ENCODE measurements at places on chromosomes 2 and 18.

GRCh38 chr2:10036095-10036884, 7.1 kb upstream of the KLF11 start:
- peak; percentile 31 for DNase-seq

DNA sequence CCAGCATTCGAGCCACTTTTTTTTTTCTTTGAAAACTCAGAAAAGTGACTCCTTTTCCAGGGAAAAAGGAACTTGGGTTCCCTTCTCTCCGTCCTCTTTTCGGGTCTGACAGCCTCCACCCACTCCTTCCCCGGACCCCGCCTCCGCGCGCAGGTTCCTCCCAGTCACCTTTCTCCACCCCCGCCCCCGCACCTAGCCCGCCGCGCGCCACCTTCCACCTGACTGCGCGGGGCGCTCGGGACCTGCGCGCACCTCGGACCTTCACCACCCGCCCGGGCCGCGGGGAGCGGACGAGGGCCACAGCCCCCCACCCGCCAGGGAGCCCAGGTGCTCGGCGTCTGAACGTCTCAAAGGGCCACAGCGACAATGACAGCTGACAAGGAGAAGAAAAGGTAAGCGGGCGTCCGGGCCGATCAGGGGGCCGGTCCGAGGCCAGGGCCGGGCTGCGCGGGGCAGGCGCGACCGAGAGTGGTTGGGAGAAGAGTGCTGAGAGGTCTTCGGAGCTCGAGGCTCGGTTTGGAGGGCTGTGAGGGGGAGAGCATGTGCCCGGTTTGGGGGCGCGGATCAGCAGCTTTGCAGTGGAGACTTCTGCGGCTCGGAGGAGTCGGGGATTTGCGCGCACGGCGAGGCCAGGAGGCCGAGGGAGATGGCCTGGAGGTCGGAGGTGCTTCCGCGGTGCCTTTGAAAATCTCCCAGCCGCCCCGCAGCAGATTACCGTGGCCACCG, 502 bp downstream of the EPAS1 start:
- no peak for DNase-seq

- DNase-seq = no peak
Measured at GRCh38 chr2:32095671-32096070, 32.3 kb downstream of the SPAST start.

DNA sequence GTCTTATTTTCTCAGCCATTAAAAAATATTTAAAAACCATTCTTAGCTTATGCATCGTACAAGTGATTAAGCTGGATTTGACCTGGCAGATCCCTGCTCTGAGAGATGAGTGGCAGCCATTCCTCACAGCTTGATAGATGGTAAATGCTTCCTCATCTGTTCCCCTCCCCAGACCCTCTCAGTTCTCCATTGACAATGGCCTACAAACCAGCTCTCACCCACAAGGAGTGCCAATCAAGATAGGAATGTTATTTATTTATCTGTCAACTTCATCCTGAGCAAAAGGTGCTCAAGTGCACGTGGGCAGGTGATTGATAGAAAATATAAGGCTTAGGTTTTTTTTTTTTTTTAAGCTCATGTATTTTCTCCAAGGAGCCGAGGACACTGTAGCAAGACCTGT, 98.7 kb upstream of the FAM136A start:
- DNase-seq = no peak

DNA sequence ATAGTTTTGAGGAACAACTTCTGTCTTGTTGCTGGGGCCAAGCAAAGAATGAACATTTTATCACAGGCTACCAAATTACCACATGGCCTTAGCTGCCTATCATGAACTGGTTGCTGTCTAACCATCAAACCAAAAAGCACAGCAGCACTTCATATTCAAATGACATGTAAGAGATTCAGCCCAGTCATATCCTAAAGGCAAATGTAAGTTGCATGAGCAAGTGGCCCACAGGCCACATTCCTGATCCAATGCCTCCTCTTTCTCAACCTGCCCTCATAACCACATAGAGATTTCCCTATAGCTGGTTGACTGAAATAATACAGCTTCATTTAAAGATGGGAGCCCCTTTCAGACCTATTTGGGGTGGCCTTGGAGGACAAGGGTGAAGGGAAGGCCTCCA, 572.3 kb downstream of the IRS1 start:
- DNase-seq = no peak

DNA sequence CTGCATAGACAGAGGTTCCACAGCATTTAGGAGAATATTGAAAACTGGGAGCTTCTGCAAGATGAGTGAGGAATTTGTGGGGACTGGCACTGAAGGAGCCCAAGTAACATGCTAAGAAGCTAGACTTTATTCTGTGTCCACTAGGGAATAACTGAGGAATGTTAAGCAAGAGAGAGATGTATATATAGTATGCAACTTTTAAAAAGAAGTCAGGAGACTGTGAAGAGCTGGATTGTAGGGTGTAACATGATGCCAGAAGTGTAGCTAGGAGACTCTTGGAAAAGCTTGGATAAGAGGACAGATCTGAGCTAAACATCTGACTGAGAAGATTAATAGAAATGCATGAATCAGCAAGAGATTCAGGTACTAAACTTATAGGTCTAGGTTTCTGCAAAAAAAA, 270.6 kb upstream of the MMADHC start:
- peak; percentile 26 for DNase-seq

- no peak for DNase-seq
Measured at GRCh38 chr2:30139131-30139870, 7.5 kb upstream of the YPEL5 start.

GRCh38 chr2:237866101-237866621, 6.7 kb downstream of the RAMP1 start:
- no peak for DNase-seq

DNA sequence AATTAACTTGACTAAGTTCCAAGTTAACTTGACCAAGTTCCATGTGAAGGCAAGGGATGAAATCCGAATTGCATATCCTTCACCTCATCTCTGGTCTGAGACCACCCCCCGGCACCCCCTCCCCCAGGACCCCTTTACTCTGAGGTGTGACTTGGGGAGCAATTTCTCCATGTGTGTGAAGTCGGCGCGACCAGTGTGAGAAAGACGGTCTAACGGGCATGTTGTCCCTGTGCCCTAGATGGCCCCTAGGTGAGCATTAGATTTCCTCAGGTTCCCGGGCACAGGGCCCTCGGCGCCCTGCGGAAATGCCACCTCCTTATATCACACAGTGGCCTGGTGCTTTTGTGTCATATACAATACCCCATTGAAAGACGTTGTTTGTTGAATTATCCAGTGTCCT, 137.1 kb downstream of the CTIF start:
- DNase-seq = no peak

DNA sequence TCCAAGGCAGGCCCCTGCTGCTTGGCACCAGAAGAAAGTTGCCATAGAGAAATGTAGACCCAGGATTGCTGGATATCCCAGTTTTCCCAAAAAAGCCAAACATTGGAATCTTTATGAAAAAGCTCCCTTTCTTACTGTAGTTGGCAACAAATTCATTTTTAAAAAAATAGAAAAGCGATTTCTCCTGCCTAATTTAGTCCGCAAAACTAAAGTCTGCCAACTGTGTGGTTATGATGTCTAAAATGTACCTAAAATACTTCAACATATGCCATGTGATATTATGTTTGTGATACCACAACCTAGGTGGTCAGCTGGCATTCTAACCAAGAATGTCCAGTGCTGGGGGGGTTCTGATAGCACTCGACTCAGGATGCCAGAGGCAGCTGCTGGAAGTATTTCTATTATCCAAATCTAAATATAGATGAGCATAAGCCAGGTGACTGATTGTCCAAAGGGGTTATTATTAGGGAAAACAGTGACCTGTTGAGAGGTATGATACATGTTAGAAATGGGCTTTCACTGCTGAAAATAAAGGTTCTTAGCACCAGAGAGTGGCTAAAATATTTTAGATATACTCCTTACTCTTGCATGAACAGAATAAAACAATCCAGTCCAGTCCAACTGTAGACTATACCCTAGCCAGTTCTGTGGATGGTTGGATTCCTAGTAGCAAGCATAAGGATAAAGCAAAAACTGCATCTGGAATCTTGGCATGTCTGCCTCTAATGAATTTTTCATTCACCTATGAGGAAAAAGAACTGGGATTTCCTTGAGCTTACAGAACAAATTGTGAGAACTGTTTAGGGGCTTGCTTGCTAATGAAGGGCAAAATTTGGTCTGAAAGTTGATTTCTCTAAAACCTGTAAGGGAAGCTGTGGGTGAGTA, 101.7 kb downstream of the STK39 start:
- DNase-seq = no peak

- DNase-seq = no peak
Measured at GRCh38 chr2:41963661-41964525, 83.9 kb upstream of the PKDCC start.

GRCh38 chr2:47031909-47032668, 116.5 kb upstream of the MCFD2 start:
- no peak for DNase-seq

DNA sequence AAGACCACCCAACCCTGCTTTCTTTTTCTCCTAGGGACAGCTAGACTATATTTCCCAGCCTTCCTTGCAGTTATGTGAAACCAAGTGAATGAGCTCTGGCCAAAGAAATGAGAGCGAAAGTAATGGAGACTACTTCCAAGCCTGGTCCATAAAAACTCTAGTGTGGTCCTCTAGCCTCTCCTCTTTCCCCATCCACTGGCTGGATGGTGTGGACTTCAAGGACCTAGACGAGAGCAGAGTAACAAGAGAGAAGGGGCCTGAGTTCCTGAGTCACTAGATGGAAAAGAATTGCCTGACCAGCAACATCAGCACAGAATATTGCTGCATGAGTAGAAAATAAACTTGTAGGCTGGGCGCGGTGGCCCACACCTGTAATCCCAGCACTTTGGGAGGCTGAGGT, 2.9 kb upstream of the TMSB10 start:
- DNase-seq = no peak

DNA sequence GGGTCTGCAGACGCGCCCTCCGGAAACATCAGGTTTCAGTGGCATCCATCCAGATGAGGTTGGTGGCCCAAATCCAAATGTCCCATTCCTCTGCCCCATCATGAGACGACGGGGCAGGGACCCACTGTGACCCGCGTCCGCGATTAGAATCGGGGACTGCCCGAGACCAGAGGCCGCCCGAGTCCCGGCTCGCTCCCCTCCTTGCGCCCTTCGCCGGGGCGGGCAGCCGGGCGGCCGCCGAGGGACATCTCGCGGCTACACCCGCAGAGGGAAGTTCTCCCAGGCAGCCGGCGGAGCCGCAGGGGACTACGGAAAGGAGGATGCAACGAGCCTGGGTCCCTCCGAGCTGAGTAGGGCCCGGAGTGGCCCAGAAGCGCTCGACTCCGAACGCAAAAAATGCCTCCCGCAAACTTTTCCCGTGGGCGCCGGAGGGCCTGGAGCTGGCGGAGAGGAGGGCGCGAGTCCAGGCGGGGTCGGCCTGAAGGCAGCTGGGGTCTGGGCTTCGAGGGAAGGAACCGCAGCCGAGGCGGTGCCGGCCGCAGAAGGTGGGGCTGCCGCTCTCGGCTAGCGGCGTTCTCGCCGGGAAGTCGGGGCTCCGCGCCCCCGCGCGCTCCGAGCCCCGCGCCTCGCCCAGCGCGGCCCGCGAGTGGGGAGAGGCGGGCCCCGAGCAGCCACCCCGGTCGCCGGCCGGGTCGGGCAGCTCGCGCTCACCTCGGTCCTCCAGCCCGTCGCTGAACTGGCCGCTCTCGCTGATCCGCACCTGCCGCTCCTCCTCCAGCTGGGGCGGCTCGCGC, 580 bp downstream of the TMEM163 start:
- no peak for DNase-seq

DNA sequence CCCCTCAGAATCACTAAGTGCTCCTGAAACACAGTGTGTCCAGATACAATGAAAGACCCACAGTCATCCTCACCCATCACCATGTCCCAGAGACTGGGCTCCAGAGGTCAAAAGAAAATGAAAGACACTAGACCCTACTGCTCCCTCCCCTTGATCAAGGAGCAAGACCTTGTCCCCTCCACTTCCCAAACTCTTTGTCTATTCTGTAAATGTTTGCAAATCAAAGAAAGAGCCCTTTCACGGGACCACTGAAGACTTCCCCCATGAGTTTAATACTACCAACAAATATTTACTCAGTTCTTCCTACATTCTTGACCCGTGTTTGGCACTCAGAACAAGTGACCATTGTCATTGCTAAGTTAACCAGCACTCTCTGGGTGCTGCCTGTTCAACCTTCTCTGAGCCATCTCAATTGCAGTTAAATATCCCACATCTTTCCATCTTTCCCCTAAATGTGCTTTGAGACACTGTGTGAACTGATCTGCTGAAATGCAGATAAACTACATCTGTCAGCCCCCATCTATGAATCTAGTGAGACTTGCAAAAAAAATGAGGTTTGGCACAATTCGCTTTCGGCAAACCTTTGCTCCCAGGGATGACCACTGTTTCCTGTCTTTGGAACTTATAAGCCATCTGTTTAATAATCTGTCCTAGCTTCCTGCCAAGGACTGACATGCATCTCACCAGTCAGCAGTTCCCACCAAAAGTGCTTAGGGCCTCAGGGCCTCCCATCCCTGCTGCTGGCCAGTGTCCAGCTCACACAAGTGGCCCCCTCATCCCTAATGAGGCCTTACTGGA, 170.3 kb downstream of the GFPT1 start:
- DNase-seq = no peak

DNA sequence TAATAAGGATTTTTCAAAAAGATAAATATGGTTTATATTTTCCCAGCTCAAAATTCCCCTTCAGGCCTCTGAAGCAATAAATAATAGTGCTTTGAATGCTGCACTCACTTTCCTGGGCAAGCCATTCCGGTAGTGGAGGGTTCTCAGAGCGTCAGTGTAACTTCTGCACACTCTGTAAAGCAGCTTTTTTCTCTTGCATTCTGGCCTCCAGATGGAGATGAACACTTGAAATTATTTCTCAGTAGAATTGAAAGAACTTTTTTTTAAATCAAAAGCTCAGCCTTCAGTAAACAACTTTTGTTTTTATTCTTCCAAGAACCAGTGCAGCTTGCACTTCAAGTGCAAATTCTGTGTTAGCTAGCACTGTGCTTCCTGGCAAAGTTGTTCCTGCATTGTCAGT, 281.1 kb upstream of the RAB12 start:
- no peak for DNase-seq

- no peak for DNase-seq
Measured at GRCh38 chr2:152413228-152414030, 78.5 kb downstream of the FMNL2 start.

GRCh38 chr2:55636831-55637230, 19.4 kb upstream of the PPP4R3B start:
- DNase-seq = no peak

DNA sequence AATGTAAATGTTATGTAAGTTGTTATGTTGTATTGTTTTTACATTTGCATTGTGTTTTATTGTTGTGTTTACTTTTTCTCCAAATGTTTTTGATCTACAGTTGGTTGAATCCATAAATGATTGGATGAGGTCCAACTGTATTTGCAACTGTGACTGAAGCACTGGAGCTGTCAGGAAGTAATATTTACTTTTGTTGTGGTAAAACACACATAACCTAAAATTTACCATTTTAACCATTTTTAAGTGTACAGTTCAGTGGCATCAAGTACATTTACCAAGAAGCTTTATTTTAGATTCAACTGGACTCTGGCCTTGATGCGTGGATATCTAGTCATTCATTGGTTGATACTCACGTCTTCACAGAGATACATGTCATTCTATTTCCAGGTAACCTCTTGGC, 181.8 kb downstream of the THADA start:
- no peak for DNase-seq

Measured in AG04449 (cell line).